ENCODE measurements at places on chromosomes 3 and 15. TPM values are rescaled to one million over a fixed set of nuclear protein-coding genes. Genes with fewer than 3 reads are reported as not detected.

GRCh38 chr3:147410116-147410525, 956 bp downstream of the ZIC1 start:
- DNase-seq: peak; percentile 47

Gene BFSP2
- total RNA-seq: not detected

GRCh38 chr3:72162649-72163184, 377.8 kb upstream of the PROK2 start:
- no peak for DNase-seq

Gene CPEB1
- total RNA-seq: 2.1 TPM

DNA sequence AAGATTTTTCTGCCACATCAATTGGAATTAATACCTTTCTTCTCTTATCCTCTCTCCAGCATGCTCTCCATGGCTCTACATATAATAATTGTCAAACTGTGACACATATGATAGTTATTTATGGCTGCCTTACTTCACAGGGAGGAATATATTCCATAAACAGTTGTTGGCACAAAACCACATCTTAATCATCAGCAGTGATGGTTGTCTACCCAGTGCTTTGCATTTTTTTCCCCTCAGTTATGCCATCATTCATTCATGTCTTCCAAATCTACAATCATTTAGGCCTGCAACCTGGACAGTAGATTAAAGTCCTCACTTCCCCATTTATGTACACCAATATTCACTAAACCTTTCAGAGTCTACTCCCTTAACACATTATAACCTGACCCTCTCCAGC, 107.7 kb downstream of the THRB start:
- no peak for DNase-seq

Gene PLD1
- total RNA-seq: 0.21 TPM

Gene PCOLCE2
- total RNA-seq: 32.5 TPM

- DNase-seq: no peak
Observed at GRCh38 chr3:138471481-138471880, 37.1 kb downstream of the ESYT3 start.

GRCh38 chr15:87755226-87755625, 501.3 kb downstream of the NTRK3 start:
- DNase-seq: no peak

DNA sequence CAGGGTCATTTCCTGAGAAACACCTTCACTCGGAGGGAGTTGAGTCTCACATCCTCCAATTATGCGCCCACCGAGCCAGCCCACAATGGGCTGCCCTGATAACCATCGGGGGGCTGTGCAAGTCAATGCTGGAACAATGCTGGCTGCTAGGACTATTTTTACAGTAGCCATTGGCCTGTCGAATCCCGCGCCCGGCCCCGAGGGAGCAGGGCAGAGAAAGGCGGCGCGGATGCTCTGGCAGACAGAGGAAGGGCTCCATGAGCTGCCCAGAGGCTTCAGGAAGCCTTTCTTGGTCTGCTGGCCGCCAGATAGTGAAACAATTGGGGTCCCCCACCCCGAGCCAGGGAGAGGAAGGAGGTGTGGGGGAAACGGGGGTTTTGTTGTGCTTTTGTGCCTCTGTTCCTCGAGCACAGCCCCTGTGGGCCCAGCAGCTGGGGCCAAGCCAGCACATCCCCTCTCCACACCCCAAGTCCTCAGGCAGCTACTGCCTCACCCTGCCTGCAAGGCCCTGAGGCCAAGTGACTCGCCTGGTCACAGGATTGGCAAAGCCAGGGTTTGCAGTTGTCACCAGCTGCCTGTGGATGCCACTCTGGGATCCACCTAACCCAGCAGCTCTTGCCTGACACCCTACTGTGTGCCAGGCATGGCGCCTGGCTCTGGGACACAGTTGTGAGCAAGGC, 39.0 kb downstream of the SLC6A6 start:
- no peak for DNase-seq

GRCh38 chr3:66411474-66411873, 89.3 kb downstream of the LRIG1 start:
- no peak for DNase-seq

Gene GOLGA8S
- not detected for total RNA-seq

Gene CADPS
- total RNA-seq: 11.7 TPM

Gene SLC2A2
- total RNA-seq: not detected

DNA sequence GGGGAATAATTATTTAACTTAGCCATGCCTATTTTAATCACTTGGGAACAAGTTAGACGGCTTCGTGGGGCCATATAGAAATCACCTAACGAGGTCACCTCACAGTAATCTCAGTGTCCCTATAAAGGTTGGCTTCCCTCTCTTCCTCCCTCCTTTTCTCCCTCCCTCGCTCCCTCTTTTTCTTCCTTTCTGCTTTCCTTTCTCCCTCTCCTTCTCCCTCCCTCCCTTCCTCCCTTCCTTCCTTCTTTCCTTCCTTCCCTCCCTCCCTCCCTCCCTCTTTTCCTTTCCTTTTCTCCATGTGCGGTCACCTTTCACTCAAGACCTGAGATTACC, 206.1 kb upstream of the DPH6 start:
- DNase-seq: no peak

- DNase-seq: peak; percentile 87
Observed at GRCh38 chr3:88219138-88219792, 69.5 kb downstream of the C3orf38 start.

- no peak for DNase-seq
Observed at GRCh38 chr15:52280326-52281084, 15.1 kb downstream of the MYO5C start.

DNA sequence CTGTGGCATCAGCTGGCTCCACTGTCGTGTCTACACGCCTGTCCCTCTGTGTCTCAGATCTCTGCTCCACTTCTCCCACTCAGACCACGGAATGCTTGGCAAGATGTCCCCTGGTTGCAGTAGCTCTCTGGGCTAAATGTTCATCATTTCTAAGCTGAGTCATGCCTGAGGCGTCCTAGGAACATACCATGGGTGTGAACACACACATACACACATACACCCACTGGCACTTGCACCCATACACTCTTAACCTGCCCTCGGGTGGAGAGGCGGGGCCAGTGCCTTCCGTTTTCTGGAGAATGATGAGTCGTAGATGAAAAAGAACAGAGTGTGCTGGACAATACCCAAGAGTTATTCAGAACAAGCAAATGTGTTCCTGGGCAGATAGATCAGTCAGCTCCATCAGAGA, 72.4 kb downstream of the SENP2 start:
- DNase-seq: no peak

Gene DNAH12
- 0.02 TPM for total RNA-seq

GRCh38 chr15:70292076-70292760, 194.5 kb upstream of the TLE3 start:
- no peak for DNase-seq

Gene SUSD5
- total RNA-seq: 3.1 TPM

Gene COPG1
- 65.4 TPM for total RNA-seq

- no peak for DNase-seq
Observed at GRCh38 chr3:115581362-115582135, 41.8 kb upstream of the GAP43 start.

DNA sequence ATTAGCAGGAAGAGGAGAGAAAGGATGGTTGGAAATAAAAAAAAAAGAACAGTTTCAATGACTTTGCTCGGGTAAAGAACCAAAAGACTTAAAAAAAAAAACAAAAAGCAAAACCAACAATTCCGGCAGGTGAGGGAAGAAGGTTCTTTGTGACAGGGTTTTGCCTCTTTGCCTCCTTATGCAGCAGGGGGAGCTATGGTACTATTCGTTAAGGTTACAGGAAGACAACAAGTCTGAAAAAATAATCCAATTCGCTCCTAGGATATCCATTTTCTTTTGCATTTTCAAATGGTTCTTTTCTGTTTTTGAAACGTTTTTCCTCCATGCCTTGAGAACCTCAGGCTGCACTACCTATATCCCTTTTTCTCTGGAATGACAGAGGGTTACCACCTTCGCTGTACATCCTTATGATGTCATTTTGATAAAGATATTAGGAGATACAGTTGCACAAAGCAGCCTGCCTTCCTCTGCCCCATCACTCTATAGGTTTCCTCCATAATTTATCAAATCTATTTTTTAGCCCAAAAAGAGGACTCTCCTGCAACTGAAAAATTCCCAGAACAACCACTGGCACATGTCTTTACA, 55.0 kb downstream of the CFAP20DC start:
- DNase-seq: peak; percentile 73

- DNase-seq: no peak
Observed at GRCh38 chr15:98937413-98938104, 70.0 kb downstream of the PGPEP1L start.

DNA sequence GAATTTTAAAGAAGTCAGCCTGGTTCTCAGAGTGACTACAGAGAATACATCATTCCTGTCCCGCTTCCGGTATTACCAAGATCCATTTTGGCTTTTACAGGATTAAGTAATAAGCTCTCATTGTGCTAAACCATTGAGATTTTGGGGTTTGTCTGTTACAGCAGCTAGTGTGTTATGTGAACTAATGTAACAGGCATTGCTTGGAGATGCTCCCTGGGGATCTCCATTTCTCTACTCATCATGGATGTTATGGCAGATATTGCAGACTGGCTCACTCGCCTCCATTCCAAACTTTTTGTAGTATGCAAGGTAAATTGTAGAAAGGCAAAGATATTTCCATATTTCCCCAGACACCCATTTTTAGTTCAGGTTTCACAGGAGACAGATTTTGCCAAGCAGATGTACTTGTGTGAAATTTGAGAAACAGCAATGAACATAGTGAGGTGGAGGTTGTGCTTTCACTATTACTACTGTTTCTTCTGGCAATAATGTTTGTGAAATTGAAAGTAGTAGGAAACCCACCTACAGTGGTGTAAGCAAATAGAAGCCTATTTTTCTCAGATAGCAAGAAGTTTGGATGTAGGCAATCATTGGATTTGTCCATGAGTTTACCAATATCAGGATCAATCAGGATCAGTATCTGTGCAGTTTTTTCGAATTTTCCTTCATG, 177.1 kb upstream of the GALNT15 start:
- DNase-seq: no peak

DNA sequence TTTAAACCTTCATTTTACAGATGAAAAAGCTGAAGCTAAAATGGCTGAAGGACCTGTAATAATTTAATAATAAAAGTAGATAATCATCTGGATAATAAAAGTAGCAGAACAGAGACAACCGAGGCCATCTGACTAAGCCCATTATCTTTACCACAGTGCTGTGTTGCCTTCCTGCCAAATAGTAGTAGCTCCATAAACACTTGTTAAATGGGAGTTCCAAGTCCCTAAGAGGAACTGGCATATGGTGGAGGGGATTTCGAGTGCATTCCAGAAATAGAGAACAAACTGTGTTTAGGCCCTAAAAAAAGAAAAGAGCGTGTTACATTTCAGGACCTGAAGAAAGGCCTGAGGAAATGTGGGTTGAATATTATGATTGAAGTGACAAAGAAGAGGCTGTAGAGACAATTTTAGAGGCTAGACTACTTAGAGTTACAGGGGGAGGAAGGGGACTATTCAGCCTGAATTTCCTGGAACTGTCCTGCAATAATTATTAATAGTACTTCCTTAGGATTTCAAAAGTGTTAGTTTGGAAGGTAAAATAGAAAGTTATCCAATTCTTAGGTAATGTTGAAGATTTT, 424.3 kb downstream of the ROBO2 start:
- no peak for DNase-seq

- DNase-seq: no peak
Observed at GRCh38 chr3:73549051-73549600, 75.6 kb downstream of the PDZRN3 start.

GRCh38 chr3:111592936-111593335, 2.2 kb downstream of the ZBED2 start:
- DNase-seq: peak; percentile 4

GRCh38 chr3:190053919-190054672, 66.6 kb downstream of the P3H2 start:
- DNase-seq: no peak

GRCh38 chr15:66408675-66409282, 22.1 kb downstream of the MAP2K1 start:
- DNase-seq: no peak

Gene BCHE
- 15.2 TPM for total RNA-seq

Gene CHMP2B
- 34.5 TPM for total RNA-seq

Gene ACTC1
- total RNA-seq: 3.8 TPM

Gene FRMD5
- 10.1 TPM for total RNA-seq

- DNase-seq: no peak
Observed at GRCh38 chr15:39471785-39472574, 108.9 kb upstream of the THBS1 start.

GRCh38 chr15:31108836-31109235, 7.3 kb upstream of the TRPM1 start:
- DNase-seq: no peak

- DNase-seq: no peak
Observed at GRCh38 chr15:68646156-68646555, 67.4 kb downstream of the CORO2B start.

- no peak for DNase-seq
Observed at GRCh38 chr3:76383781-76384180, 598.4 kb upstream of the ZNF717 start.

Gene NXPE3
- 9.6 TPM for total RNA-seq

GRCh38 chr15:101635944-101636727, 16.0 kb downstream of the TM2D3 start:
- DNase-seq: no peak

Gene DGKG
- total RNA-seq: 0.37 TPM

Gene ZIC1
- total RNA-seq: 0.84 TPM

GRCh38 chr15:99616773-99617342, 51.1 kb downstream of the MEF2A start:
- no peak for DNase-seq

- DNase-seq: no peak
Observed at GRCh38 chr3:184380627-184381260, 890 bp downstream of the CHRD start.

Measured in neural progenitor cell (in vitro differentiated cells).